Fibroblast of the aortic adventitia (primary cell): ENCODE measurements at places on chromosomes 1 and 21. TPM values are rescaled to one million over a fixed set of nuclear protein-coding genes. Genes with fewer than 3 reads are reported as not detected.

Gene C1orf185
- total RNA-seq: not detected in 2 replicates

Gene KCNJ9
- total RNA-seq: 0.08 TPM in 1 of 2 replicates, not detected in the other

Gene CELA3B
- not detected in 2 replicates for total RNA-seq

Gene ZNF593OS
- not detected in 2 replicates for total RNA-seq

Gene TAS1R3
- total RNA-seq: 0.09 and 0.57 TPM in 2 replicates

Gene RAB13
- total RNA-seq: 103 and 308 TPM in 2 replicates

Gene SPATA17
- total RNA-seq: 1.8 and 2.9 TPM in 2 replicates

Gene DIO1
- total RNA-seq: not detected in 2 replicates

Gene F13B
- not detected in 2 replicates for total RNA-seq

Gene UTS2
- not detected in 2 replicates for total RNA-seq

Gene E2F2
- 5.6 TPM in 1 of 2 replicates, not detected in the other for total RNA-seq

Gene CASZ1
- total RNA-seq: 0.09 TPM in 1 of 2 replicates, not detected in the other

Gene CCDC181
- 1.4 and 3.1 TPM in 2 replicates for total RNA-seq

Gene ACTA1
- not detected in 2 replicates for total RNA-seq

Gene CFHR4
- total RNA-seq: under 0.01 TPM in 1 of 2 replicates, not detected in the other

Gene NBPF10
- 1.1 and 3.7 TPM in 2 replicates for total RNA-seq

Gene ARHGEF10L
- 13.6 and 23.9 TPM in 2 replicates for total RNA-seq

Gene EIF2D
- total RNA-seq: 33.5 and 42.5 TPM in 2 replicates

Gene SH3GLB1
- total RNA-seq: 85.3 and 89.5 TPM in 2 replicates
